HepG2 (cell line): ENCODE measurements at places on chromosomes 5 and 9. TPM values are rescaled to one million over a fixed set of nuclear protein-coding genes. Genes with fewer than 3 reads are reported as not detected.

DNA sequence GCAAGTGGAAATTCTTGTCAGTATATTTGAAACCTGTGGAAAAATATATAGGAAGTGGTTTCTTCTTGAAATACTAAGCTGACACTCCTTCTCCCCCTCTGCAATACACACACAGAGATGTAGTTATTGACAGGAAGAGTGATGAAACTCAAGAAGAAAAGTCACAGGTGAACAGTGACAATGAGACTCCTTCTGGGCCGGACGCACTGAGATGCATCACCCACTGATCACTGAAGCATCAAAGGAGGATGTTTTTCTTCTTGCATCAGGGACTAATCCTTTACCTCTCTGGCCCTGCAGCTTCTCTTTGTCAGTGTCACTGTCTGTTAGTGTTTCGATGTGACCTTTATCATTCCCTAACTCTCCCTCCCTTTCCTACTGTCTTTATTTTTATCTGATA is 1864.2 kb upstream of the C9orf72 start:
- DNase-seq, result no peak

- no peak for DNase-seq
Observed at GRCh38 chr5:128626536-128627090, 88.6 kb upstream of the FBN2 start.

DNA sequence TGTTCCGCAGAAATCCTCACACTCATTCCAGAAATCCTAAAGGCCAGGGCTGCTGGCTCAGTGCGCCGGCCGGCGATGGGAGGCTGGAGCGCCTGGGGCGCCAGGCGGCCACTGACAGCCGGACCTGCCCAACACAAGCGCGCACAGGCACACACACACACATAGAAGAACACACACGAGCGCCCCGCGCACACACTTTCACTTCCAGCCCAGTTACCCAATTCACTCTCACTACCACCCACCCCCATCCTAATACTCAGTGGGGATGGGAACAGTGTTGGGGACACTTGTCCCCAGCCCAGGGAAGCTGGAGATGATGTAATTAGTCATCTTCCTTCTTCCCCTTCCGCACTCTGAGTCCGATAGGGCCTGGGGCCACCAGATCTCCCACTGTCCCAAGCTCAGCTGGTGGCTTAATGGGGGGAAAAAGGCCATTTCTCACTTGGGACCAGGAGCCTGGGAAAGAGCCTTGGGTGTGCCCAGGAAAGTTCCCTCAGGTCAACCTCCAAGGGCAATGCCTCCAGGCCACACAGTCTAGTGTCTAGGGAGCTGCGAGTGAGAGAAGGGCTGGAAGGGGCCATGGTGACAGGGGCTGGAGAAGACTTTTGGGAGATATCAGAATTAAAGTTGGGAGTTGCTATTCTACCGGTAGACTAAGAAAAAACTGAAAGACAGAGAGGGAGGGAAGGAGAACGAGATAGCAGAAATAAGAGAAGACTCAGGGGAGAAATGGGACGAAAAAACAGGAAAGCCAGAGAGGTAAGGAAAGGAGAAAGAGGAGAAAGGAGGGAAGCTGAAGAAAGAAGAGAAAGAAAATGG is 1.7 kb downstream of the EBF1 start:
- no peak for DNase-seq

Gene NMRK1
- 9.1 and 10.2 TPM in 2 replicates for total RNA-seq

- DNase-seq, result no peak
Observed at GRCh38 chr5:6273090-6273735, 105.1 kb downstream of the MED10 start.

DNA sequence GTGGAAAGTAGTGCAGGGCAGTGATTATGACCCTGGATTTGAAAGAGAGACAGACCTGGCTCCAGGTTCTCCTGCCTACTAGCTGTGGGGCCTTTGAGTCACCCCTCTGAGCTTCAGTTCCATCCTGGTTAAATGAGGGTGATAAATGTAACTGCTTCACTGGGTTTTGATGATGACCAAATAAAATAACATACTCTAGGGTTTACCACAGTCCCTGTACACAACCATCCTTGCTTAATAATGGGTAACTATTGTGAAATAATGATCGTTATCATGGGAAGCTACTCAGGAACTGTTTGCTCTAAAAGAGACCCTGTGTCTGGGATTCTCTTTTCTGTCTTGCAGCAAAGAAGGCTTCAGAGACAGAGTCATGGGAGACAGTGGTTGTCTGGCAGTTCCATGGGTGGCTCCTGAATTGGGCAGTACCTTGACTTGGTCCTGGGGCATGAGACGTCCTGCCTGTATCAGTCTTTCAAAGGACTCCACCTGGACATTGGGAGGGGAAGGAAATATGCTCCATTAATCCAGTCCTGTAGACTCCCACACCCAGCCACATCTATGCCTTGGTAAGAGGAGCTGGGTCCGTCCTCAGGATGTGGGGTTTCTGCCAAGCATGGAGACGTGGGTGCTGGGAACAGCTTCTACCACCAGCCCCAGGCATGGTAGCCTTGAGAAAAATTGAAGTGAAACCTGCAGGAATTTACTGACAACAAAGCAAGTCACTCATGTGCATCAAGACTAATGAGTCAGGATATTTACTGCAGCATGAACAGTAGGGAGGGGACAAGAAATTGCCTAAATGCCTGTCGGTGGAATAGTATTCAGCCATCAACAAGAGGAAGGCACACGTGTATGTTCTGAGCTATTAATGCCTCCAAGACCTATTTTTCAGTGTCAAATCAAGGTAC is 23.4 kb downstream of the AKNA start:
- peak; percentile 57 for DNase-seq

DNA sequence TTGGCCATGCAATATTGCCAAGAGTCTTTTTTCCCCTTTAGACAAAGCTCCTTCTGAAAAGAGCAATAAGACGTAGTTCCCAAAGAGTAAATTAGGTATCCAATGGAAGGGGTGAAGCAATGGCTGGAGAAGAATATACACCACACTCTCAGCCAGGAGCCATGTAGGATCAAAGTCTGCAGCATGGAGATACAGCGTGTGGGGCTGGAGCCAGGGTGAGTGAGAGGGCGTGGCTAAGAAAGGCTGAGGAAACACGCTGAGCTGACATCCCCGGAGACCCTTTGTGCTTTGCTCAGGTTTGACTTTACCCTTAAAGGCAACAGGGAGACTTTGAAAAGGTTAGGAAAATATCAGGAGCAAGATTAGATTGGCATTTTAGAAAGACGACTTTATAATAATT is 87.1 kb upstream of the ELL2 start:
- no peak for DNase-seq

Gene NSMF
- 38.3 and 44.3 TPM in 2 replicates for total RNA-seq

Gene IL9
- total RNA-seq, result not detected in 2 replicates

- no peak for DNase-seq
Observed at GRCh38 chr9:115038178-115038577, 79.8 kb downstream of the TNC start.
